ENCODE measurements at places on chromosomes 7 and 10.

- peaks cover 46% of the 10 kb centered on the region for H3K4me1 ChIP-seq
- H3K27me3 ChIP-seq = no peaks in the 10 kb centered on the region
- H3K27ac ChIP-seq = peak overlapping the region; percentile 54
- no peak for DNase-seq
These were observed 8.2 kb downstream of the TMEM270 start for GRCh38 chr7:73869011-73869798.

DNA sequence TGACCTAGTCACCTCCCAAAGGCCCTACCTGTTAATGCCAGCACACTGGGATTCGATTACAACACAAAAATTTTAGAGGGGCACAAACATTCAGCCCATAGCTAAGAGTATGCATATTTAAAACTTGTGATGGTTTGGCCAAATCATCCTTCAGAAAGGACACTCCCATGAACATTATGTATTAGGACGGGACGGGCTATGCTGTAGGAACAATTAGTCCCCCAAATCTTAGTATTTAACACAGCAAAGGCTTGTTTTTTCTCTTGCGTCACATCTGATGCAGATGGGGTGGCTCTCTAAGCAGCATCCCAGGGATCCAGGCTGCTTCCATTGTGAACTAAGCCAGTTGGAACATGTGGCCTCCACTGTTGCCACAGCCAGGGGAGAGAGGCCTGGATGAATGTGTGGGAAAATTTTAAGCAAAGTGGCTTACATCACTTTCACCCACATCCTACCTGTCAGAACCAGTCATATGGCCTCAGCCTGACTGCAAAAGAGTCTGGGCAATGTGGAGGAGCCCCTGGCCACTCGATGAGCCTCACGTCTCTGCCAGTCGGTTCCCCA lies 26.6 kb downstream of the CHST3 start:
- H3K27ac ChIP-seq = peak overlapping the region; percentile 2

DNA sequence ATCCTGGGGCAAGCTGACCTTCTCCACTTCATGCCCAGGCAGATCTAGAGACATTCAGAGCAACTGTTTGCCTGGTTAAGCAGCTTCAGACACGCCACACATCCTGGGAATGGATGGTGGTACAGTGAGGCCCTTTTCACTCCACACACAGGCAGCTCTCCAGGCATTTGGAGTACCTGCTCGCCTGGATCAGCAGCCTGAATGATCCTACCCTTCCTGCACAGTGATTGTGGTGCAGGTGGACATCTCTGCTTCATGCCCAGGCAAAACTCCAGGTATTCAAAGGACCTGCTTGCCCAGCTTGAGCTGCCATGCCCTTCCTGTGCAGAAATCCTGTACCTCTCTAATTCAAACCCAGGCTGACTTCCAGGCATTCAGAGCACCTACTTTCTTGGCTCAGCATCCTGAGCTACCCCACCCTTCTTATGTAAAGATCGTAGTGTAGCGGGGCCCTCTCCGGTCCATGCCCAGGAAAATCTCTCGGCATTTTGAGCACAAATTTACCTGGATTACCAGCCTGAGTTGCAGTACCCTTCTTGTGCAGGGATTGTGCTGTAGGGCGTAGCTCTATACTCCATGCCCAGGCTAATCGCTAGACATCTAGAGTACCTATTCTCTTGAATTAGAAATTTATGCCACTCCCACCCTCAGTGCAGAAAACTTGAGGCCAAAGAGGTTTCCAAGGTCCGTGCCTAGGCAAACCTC lies 972.8 kb downstream of the ANKRD7 start:
- H3K4me1 ChIP-seq = no peaks in the 10 kb centered on the region
- H3K36me3 ChIP-seq = no peaks in the 10 kb centered on the region
- H3K27ac ChIP-seq = no peak overlapping the region

DNA sequence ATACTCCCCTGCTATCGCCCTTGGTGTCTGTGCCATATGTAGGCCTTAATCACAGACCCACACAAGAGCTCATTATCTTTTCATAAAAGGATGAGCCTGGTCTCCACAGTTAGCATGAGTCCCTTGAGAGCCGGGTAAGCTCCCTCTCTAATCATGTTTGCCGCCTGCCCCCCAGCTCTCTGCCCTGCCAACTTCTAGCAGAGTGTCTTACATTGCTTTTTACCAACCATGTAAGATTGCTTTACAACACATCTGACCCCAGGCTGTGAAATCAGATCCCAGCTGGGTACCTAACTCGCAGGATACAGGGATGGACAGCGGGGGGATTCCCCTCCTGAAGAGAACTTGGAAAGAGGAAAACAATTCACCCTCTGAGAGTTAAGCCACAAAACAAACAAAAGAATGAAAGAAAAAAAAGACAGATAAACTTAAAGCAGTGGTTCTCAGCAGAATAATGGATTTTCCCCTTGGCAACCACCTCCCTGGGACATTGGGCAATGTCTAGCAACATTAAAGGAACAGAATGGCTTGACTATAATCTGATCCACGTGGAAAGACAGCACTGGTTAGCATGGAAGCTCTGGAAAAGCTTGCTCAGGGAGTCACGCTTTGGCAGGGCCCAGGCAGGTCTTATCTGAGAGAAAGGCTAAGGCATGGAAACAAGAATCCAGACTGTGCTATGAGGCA lies 39.4 kb upstream of the ATOH7 start:
- no peaks in the 10 kb centered on the region for H3K36me3 ChIP-seq
- no peak overlapping the region for H3K4me3 ChIP-seq
- H3K4me1 ChIP-seq = no peaks in the 10 kb centered on the region
- no peaks in the 10 kb centered on the region for H3K27me3 ChIP-seq
- no peak for DNase-seq

GRCh38 chr7:103504505-103505135 lies 58.6 kb upstream of the SLC26A5 start:
- no peak overlapping the region for H3K4me3 ChIP-seq
- H3K4me1 ChIP-seq = no peaks in the 10 kb centered on the region
- no peaks in the 10 kb centered on the region for H3K36me3 ChIP-seq

Data from esophagus muscularis mucosa (tissue), 4 donors.